ENCODE measurements at places on chromosomes 3 and 15. TPM values are rescaled to one million over a fixed set of nuclear protein-coding genes. Genes with fewer than 3 reads are reported as not detected.

The RPL22L1 gene
- 90.0 TPM for total RNA-seq

The ADPRH gene
- 1.7 TPM for total RNA-seq

The SEMA3F gene
- total RNA-seq = 0.92 TPM

The CCDC54 gene
- total RNA-seq = not detected

The BCL2A1 gene
- 2.7 TPM for total RNA-seq

The UROC1 gene
- total RNA-seq = not detected

The SLC27A2 gene
- total RNA-seq = 0.92 TPM

The GOLGA8S gene
- total RNA-seq = under 0.01 TPM

The SPTSSB gene
- not detected for total RNA-seq
